ENCODE measurements at places on chromosomes 5 and 9. TPM values are rescaled to one million over a fixed set of nuclear protein-coding genes. Genes with fewer than 3 reads are reported as not detected.

BTNL3 gene
- not detected for total RNA-seq

- H3K27ac ChIP-seq = no peak overlapping the region
- no peak for DNase-seq
- H3K4me1 ChIP-seq = peaks cover 20% of the 10 kb centered on the region
- H3K36me3 ChIP-seq = no peaks in the 10 kb centered on the region
- peaks cover 35% of the 10 kb centered on the region for H3K27me3 ChIP-seq
Measured at GRCh38 chr9:97505845-97506244, 4.4 kb downstream of the TMOD1 start.

DNA sequence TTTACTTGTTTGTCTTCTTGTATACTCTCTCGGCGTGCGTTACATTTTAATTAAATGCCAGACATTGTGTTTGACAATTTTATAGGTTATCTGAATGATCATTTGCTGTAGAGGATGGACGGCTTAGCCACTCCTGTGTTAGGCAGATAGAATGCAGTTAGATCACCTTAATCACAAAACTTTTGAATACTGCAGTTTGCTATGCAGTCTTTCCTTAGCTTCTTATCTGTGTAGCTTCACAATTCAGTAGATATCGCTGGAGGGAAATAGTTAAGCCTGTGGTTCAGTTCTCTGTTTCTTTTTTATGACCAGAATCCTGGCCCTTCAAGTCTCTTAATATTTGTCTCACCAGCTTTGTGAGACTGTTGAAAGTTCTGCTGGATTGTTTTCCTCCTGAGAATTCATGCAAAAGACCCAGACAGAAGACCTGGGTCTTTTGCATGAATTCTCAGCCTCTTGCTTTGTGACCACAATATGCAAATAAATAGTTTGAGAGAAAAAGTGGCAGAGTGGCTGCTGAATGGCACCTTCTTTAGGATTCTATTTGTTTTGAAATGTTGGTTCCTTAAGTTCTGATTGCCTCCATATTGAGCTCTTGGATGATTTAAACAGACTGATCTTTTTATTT, 40.2 kb downstream of the RASA1 start:
- peaks cover 13% of the 10 kb centered on the region for H3K4me1 ChIP-seq
- H3K27me3 ChIP-seq = no peaks in the 10 kb centered on the region
- H3K4me3 ChIP-seq = no peak overlapping the region
- DNase-seq = no peak
- no peak overlapping the region for H3K27ac ChIP-seq

SLC36A2 gene
- total RNA-seq = not detected

GRCh38 chr5:53560028-53560427, 411 bp upstream of the NDUFS4 start:
- peaks cover 28% of the 10 kb centered on the region for H3K4me1 ChIP-seq
- no peak overlapping the region for H3K27ac ChIP-seq

GRCh38 chr5:58258984-58259684, 200.8 kb downstream of the PLK2 start:
- DNase-seq = no peak
- no peaks in the 10 kb centered on the region for H3K27me3 ChIP-seq
- H3K36me3 ChIP-seq = no peaks in the 10 kb centered on the region
- no peak overlapping the region for H3K4me3 ChIP-seq

- H3K36me3 ChIP-seq = peaks cover 22% of the 10 kb centered on the region
- H3K4me3 ChIP-seq = no peak overlapping the region
- H3K27ac ChIP-seq = no peak overlapping the region
- no peaks in the 10 kb centered on the region for H3K27me3 ChIP-seq
Measured at GRCh38 chr5:81544351-81545018, 150.6 kb upstream of the ACOT12 start.

DMRTA1 gene
- not detected for total RNA-seq

DNA sequence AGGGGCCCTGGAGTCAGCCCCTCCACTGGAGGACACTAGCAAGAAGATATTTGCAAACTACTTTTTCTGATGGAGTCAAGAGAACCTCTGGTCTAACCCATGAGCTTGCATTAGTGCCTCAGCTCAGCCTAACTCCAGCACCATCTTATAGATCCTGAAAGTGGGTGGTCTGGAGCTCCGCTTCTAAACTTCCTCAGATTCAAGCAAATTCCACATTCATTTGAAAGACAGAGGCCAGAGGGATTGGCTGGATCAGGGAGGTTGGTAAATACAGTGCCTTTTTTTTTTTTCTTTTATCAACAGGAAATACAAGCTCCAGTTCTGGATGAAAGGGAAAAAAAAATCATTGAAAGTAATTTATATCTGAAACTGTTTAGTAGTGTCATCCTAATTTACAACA, 99.9 kb downstream of the ENC1 start:
- H3K4me3 ChIP-seq = no peak overlapping the region
- H3K4me1 ChIP-seq = no peaks in the 10 kb centered on the region
- no peaks in the 10 kb centered on the region for H3K36me3 ChIP-seq
- H3K27ac ChIP-seq = no peak overlapping the region
- H3K27me3 ChIP-seq = peaks cover 2% of the 10 kb centered on the region

TLX3 gene
- total RNA-seq = not detected

DNA sequence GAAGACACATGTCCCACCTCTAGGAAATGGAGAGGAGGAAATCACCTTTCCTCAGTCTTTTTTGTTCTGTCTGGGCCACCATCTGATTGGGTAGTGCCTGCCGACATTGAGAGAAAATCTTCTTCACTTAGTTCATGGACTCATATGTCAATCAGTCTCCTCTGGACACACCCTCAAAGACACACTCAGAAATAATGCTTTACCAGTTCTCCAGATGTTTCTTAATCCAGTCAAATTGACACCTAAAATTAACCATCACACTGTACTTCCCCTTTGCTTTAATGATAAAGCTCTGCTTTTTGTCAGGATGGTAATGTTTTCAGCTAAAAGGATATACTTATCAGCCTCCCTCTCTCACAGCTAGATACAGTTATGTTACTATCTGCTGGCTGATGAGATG, 267.3 kb downstream of the CD180 start:
- no peak overlapping the region for H3K4me3 ChIP-seq
- DNase-seq = no peak
- H3K4me1 ChIP-seq = no peaks in the 10 kb centered on the region
- no peaks in the 10 kb centered on the region for H3K36me3 ChIP-seq
- H3K27me3 ChIP-seq = peaks cover 19% of the 10 kb centered on the region

DNA sequence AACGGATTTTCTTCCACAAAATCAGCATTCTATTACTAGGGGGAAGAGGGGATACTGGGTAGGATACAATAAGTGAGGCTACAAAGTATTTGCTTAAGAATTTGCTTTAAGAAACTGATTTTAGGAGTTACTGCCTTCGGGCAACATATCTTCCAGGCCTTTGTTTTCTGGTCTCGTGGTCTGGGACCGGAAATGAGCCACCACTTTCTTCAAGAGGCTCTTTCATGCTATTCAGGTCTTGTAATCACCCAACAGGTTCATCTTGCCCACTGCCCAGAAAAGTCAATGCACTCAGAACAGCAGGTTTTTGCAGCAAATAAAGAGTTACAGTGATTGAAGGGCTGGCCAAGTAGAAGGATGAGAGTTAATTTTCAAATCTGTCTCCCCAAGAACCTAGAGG, 6.6 kb upstream of the AOPEP start:
- H3K27ac ChIP-seq = no peak overlapping the region
- H3K4me3 ChIP-seq = no peak overlapping the region
- H3K4me1 ChIP-seq = no peaks in the 10 kb centered on the region
- no peak for DNase-seq
- H3K27me3 ChIP-seq = peaks cover 11% of the 10 kb centered on the region

CMBL gene
- total RNA-seq = 0.64 TPM

- H3K27me3 ChIP-seq = peaks cover 3% of the 10 kb centered on the region
- H3K27ac ChIP-seq = no peak overlapping the region
- H3K4me3 ChIP-seq = no peak overlapping the region
- no peaks in the 10 kb centered on the region for H3K36me3 ChIP-seq
- H3K4me1 ChIP-seq = peaks cover 11% of the 10 kb centered on the region
Measured at GRCh38 chr5:66739021-66739420, 142.8 kb downstream of the MAST4 start.

GRCh38 chr9:2630158-2630557, 8.6 kb downstream of the VLDLR start:
- H3K36me3 ChIP-seq = no peaks in the 10 kb centered on the region
- DNase-seq = no peak
- no peak overlapping the region for H3K4me3 ChIP-seq
- no peak overlapping the region for H3K27ac ChIP-seq
- no peaks in the 10 kb centered on the region for H3K4me1 ChIP-seq

- H3K27me3 ChIP-seq = no peaks in the 10 kb centered on the region
- H3K27ac ChIP-seq = no peak overlapping the region
- H3K36me3 ChIP-seq = no peaks in the 10 kb centered on the region
- no peaks in the 10 kb centered on the region for H3K4me1 ChIP-seq
Measured at GRCh38 chr9:119483153-119483552, 113.9 kb upstream of the BRINP1 start.

SLC25A25 gene
- 18.4 TPM for total RNA-seq

GRCh38 chr5:154642499-154643245, 112.5 kb upstream of the LARP1 start:
- DNase-seq = no peak
- peaks cover 22% of the 10 kb centered on the region for H3K27me3 ChIP-seq
- no peak overlapping the region for H3K4me3 ChIP-seq
- H3K4me1 ChIP-seq = peaks cover 12% of the 10 kb centered on the region
- H3K36me3 ChIP-seq = peaks cover 3% of the 10 kb centered on the region
- no peak overlapping the region for H3K27ac ChIP-seq

- DNase-seq = no peak
- peaks cover 41% of the 10 kb centered on the region for H3K4me1 ChIP-seq
- H3K27me3 ChIP-seq = no peaks in the 10 kb centered on the region
Measured at GRCh38 chr9:110141227-110141793, 66.6 kb downstream of the C9orf152 start.

- no peak overlapping the region for H3K4me3 ChIP-seq
- H3K27ac ChIP-seq = no peak overlapping the region
- no peaks in the 10 kb centered on the region for H3K27me3 ChIP-seq
- H3K4me1 ChIP-seq = peaks cover 2% of the 10 kb centered on the region
- no peak for DNase-seq
Measured at GRCh38 chr5:179872828-179873575, 14.4 kb upstream of the MRNIP start.

DNA sequence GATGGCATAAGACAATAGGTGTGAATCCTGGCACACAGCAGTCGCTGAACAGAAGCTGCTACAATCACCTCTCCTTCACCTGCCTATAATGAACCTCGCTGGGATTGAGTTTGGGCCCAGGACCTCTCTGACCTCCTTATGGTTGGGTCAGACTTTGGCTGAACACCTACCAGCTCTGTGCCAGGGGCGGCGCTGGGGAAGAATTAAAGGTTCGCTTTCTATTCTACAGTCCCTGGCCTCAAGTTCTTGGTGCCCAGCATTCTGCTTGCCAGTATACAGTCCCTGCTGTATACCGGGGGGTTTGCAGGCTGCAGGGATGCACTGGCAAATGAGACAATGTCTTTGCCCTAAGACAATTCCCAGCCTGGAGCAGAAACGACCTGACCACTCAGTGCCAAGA, 895 bp upstream of the STRBP start:
- peak overlapping the region; percentile 63 for H3K4me3 ChIP-seq
- H3K4me1 ChIP-seq = peaks cover 20% of the 10 kb centered on the region
- H3K27me3 ChIP-seq = peaks cover 4% of the 10 kb centered on the region
- H3K27ac ChIP-seq = no peak overlapping the region
- no peaks in the 10 kb centered on the region for H3K36me3 ChIP-seq
- DNase-seq = peak; percentile 7

SLC34A1 gene
- total RNA-seq = 0.27 TPM

All from activated CD4-positive, alpha-beta T cell treated with anti-CD3 and anti-CD28 coated beads, Interleukin-2, amount 10 ng/mL, durations not matched to agents 7 days and 5 days (primary cell).